ENCODE measurements at places on chromosomes 6 and 20.

GRCh38 chr6:55992546-55992945 lies 117.2 kb upstream of the BMP5 start:
- no peak for DNase-seq

DNA sequence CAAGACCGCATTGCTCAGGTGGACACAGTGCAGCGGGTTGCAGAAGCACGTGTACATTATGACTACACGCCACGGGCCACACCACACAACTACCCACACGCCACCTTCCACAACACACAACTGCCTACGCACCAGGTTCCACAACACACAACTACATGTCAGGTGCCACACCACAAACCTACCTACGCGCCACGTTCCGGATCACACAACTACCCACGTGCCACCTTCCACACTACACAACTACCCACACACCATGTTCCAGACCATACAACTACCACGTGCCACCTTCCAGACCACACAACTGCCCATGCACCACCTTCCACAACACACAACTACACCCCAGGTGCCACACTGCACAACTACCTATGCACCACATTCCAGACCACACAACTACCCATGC lies 20.5 kb downstream of the THBS2 start:
- no peak for DNase-seq

GRCh38 chr6:104728448-104728847 lies 131.3 kb downstream of the HACE1 start:
- DNase-seq = no peak

DNA sequence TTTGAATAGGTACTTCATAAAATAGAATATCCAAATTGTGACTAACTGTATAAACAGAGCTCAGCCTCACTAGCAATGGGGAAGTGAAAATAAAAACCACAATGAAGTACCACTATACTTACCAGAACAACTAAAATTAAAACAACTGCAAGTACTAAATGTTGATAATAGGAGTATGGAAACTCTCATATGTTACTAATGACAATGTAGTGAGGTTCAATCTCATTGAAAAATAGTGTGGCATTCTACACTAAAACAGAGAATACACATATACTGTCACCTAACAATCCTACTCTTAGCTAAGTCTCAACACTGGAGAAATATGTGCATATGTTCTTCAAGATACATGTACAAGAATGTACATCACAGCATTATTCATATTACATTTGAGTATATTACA lies 132.0 kb upstream of the CARMIL1 start:
- no peak for DNase-seq

GRCh38 chr20:61477451-61477861 lies 225.4 kb downstream of the CDH4 start:
- DNase-seq = no peak

GRCh38 chr6:132969196-132969595 lies 154.8 kb downstream of the RPS12 start:
- no peak for DNase-seq

- no peak for DNase-seq
Measured at GRCh38 chr20:25608774-25609173, 15.0 kb downstream of the NANP start.

- no peak for DNase-seq
Measured at GRCh38 chr20:62352402-62353288, 14.5 kb downstream of the LAMA5 start.

- no peak for DNase-seq
Measured at GRCh38 chr6:36594816-36595643, 868 bp downstream of the SRSF3 start.

DNA sequence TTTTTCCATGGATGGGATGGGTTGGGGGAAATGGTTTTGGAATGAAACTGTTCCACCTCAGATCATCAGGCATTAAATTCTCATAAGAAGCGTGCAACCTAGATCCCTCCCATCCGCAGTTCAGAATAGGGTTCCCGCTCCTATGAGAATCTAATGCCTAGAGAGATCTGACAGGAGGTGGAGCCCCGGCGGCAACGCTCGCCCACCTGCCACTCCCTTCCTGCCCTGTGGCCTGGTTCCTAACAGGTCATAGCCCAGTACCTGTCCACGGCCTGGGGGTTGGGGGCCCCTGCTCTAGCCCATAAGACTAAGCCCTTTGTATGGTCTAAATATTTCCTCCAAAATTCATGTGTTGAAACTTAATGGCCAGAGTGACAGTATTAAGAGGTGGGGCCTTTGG lies 92.3 kb upstream of the SALL4 start:
- DNase-seq = no peak

GRCh38 chr6:149061930-149062329 lies 255.6 kb upstream of the TAB2 start:
- no peak for DNase-seq

DNA sequence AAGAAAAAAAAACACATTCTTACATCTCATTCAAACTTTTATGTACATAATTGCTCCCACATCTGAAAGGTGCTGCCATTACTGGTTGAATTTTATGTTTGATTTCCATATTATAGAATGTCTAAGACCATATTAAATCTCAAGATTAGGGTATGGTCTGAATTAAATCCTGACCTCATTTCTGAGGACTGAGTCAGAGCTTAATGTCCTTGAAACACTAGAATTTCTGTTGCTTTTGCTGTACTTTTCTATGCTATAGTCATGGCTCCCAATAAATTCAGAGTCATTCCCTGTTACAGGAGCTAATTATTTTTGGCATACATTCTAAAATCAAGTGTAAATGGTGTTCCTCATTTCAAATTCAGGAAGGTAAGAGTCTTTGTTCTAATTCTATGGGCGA lies 285.3 kb upstream of the MANEA start:
- no peak for DNase-seq

- DNase-seq = no peak
Measured at GRCh38 chr6:118252474-118252873, 295.6 kb upstream of the PLN start.

- DNase-seq = no peak
Measured at GRCh38 chr6:32945108-32945760, 4.4 kb upstream of the HLA-DMB start.

DNA sequence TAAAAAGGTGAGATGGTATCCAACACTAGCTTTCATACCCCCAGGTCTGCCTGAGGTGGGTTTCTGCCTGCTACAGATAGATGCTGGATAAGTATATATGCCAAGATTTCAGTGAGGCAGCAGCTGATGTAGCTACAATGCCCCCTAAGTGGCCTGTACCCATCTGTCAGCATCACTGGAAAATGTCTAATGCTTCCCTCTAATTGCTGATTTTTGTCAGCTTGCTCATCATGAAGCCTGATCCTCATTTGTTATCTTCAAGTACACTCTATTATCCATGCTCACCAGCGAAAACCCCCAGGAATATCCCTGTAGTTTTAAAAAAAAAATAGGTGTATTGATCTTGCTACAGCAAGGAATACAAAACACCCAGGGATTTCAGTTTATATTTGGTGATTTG lies 32.2 kb downstream of the OPRM1 start:
- DNase-seq = no peak

Measured in stimulated activated CD8-positive, alpha-beta memory T cell treated with anti-CD3 and anti-CD28 coated beads, Interleukin-2, amount 100 ng/mL, for 1 hour (primary cell).